ENCODE measurements at places on chromosomes 3 and 15. TPM values are rescaled to one million over a fixed set of nuclear protein-coding genes. Genes with fewer than 3 reads are reported as not detected.
A peak's percentile ranks its signal among the peaks of the same experiment; 100 is the strongest.

Gene DAZL
- 2.5 TPM for polyA plus RNA-seq

DNA sequence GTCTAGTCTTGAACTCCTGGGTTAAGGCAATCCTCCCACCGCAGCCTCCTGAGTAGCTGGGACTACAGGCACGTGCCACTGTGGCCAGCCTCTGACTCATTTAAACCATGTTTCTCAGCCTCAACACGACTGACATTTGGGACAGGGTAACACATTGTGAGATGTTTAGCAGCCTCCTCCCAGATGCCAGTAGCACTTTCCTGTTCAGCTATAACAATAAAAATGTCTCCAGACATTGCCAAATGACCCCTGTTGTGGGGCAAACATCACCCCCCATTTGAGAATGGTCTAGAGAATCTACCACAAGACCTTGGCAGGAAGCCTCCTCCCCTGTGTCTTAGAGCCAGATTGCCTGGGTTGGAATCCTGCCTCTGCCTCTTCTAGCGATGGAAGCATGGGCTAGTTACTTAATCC is 8.4 kb downstream of the TMEM40 start:
- no peaks in the 10 kb centered on the region for H3K36me3 ChIP-seq
- no peaks in the 10 kb centered on the region for H3K4me1 ChIP-seq
- H3K27ac ChIP-seq: no peak overlapping the region

DNA sequence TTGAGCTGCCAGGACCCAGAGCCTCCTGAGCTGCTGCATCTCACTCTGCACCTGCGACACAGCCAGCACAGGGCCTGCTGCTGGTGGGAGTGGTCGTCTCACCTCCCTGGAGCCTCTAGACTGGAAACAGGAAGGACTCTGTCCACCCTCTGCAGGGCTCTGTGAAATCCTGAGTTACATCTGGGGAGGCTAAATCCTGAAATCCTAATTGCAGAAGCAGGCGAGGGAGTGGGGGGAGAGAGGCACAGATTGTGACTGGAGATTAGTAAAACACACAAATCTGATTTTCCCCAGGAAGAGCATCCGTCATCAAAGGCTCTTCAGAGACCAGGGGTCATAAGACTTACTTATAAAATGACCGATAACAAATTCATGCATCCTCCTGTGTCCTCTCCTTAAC is 31.6 kb upstream of the GABRG3 start:
- no peaks in the 10 kb centered on the region for H3K4me1 ChIP-seq
- H3K27ac ChIP-seq: no peak overlapping the region
- H3K4me3 ChIP-seq: no peak overlapping the region
- no peaks in the 10 kb centered on the region for H3K36me3 ChIP-seq
- no peak for DNase-seq

- H3K27me3 ChIP-seq: no peaks in the 10 kb centered on the region
- no peak overlapping the region for H3K27ac ChIP-seq
- H3K4me3 ChIP-seq: no peak overlapping the region
- no peak for DNase-seq
- H3K4me1 ChIP-seq: peaks cover 6% of the 10 kb centered on the region
These were observed 9.1 kb downstream of the CLCN2 start for GRCh38 chr3:184352149-184352785.

DNA sequence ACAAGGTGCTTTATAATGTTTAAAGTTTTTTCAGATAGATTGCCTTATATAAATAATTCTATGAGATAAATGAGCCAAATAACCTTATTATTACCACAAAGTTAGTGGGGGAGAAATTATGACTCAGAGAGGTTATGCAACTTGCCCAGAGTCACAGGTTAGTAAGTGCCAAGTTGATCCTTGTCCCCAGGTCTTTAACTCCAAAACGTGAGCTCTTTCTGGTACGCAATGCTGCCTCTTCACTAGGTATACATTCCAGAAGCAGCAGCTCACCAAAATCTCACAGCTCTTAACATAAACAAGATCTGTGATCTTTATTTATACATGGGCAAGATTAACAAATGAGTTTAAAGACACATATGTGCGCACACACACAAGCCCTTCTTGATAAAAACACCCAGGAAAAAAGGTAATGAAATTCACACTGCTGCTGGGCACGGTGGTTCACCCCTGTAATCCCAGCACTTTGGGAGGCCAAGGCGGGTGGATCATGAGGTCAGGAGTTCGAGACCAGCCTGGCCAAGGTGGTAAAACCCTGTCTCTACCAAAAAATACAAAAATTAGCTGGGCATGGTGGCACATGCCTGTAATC is 59.8 kb upstream of the NR2F2 start:
- no peak for DNase-seq
- H3K27ac ChIP-seq: no peak overlapping the region
- H3K27me3 ChIP-seq: no peaks in the 10 kb centered on the region
- 0 out of 2 replicates have a peak, but pooled peaks cover 5% of the 10 kb centered on the region for H3K4me1 ChIP-seq
- H3K4me3 ChIP-seq: no peak overlapping the region
- H3K36me3 ChIP-seq: no peaks in the 10 kb centered on the region

- H3K36me3 ChIP-seq: no peaks in the 10 kb centered on the region
- H3K27ac ChIP-seq: no peak overlapping the region
- DNase-seq: no peak
- no peaks in the 10 kb centered on the region for H3K27me3 ChIP-seq
These were observed 143.2 kb downstream of the RAP2B start for GRCh38 chr3:153305189-153305588.

GRCh38 chr3:42831321-42831713 is 22.1 kb downstream of the ACKR2 start:
- DNase-seq: peak; percentile 94
- H3K36me3 ChIP-seq: no peaks in the 10 kb centered on the region
- H3K4me1 ChIP-seq: peaks cover 7% of the 10 kb centered on the region
- H3K27ac ChIP-seq: no peak overlapping the region

GRCh38 chr3:52225452-52226228 is at the start of gene TLR9:
Gene TLR9, minus strand, starts transcription at chr3:52225645. Its CDS starts 116 bp downstream, at chr3:52225529.
- H3K36me3 ChIP-seq: no peaks in the 10 kb centered on the region
- DNase-seq: no peak
- no peaks in the 10 kb centered on the region for H3K27me3 ChIP-seq
- H3K4me1 ChIP-seq: peaks cover under 1% of the 10 kb centered on the region
- H3K27ac ChIP-seq: no peak within 1 kb of the TSS

Data from GM23338 (cell line).